ENCODE measurements at places on chromosomes 11 and 22. TPM values are rescaled to one million over a fixed set of nuclear protein-coding genes. Genes with fewer than 3 reads are reported as not detected.

GRCh38 chr11:58770627-58771457, 39.1 kb upstream of the GLYAT start:
- no peak for DNase-seq

GRCh38 chr11:78331711-78332110, 85.9 kb downstream of the GAB2 start:
- no peak for DNase-seq

The TNNI2 gene
- total RNA-seq, result 73.7 TPM

The APLNR gene
- total RNA-seq, result 4.0 TPM

DNA sequence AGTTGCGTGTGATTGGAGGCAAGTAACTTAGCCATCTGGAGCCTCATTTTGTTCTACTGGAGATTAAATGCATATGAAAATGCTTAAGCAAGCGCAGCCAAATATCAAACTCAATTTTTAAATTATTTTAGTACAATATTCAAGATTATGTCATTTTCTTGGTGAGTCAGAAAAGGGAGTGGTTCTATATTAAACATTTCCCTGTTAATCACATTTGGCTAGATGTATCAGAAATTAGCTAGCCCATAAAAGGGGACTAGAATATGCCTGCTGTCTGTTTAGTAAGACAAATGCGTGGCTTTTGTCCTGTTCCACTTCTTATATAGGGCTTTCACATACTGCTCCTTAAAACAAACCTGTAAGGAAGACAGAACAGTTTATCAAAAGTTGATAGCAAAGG, 35.0 kb upstream of the BMAL1 start:
- DNase-seq, result no peak

DNA sequence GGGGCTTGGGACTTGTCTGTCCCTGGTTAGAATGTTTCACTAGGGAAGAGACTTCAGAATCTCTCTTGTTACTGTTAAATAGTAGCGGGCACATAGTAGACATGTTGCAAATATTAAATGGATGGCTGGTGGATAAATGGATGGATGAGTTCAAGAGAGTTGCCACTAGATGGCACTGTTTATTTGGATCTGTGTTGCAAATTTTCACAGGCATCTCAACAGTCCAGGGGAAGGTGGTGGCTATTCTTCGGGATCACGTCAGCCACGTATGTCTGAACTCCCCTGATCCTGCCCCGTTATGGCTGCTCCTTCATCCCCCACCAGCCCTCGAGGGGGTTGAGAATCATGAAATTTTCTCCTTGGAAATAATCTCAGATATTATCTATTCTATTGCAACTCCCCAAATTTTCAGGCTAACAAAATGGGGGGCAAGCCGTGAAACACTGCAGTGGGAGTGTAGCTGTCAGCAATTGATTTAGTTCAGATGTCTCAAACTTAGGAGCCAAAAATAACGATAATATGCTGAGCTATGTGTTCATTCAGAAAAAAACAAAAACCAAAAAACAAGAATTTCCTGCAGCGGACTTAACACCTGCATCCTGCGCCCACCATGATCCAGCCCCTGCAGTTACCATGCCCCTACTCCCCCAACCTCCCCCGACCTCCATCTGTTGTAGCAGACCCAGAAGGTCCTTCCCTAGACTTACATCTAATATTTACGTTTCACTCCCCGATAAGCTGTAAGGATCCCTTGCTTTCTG, 29.1 kb upstream of the BIRC3 start:
- peak; percentile 64 for DNase-seq

- DNase-seq, result no peak
Measured at GRCh38 chr11:116530705-116531104, 242.1 kb downstream of the BUD13 start.

DNA sequence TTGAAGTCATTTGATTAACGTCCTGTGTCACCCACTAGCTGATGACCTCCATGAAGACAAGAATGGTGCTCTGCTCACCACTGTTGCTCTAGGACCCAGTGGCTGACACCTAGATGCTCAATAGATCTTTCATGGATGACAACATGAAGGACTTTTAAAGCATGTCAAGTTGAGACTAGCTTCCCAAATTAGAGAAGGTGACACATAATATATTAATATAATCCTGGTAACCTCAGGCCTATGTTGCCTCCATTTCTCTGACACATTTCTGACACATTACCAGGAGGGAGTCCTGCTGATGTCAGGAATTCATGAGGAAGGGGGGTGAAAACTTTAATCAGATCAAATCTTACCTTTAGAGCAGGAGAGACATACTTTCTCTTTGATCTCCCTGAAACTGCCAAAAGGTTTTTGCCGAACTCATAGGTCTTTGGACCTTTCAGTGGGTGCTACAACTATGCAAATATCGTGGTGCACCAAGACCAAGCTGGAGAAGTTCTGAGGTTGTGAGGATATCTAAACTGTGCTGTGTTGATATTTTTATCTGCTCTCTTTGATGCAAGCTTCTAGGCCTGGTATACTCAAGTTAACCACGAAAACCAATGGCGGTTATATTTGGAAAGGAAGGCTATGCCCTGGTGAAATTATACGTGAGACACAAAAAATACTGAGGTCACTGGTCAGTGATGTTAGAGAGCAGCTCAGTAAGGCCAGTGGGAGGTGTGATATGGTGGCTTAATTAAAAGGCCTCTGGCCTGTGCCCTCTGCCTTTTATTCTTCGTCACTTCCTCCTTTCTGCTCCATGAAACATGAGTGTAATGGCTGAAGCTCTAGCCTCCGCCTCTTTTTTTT, 13.2 kb upstream of the AMPD3 start:
- no peak for DNase-seq

GRCh38 chr22:45743687-45744086, 72.1 kb downstream of the ATXN10 start:
- DNase-seq, result no peak

The NXPE1 gene
- not detected for total RNA-seq
